NCI-H2081 (cell line): ENCODE measurements at places on chromosomes 3 and 15.

- no peak for DNase-seq
These were observed 1057.2 kb downstream of the NAALADL2 start for GRCh38 chr3:175916191-175916934.

GRCh38 chr3:38085943-38086324 lies 46.9 kb downstream of the DLEC1 start:
- no peak for DNase-seq

- DNase-seq: no peak
These were observed 15.7 kb downstream of the LIPC start for GRCh38 chr15:58447271-58448010.

GRCh38 chr15:27699699-27700098 lies 399.4 kb downstream of the OCA2 start:
- DNase-seq: no peak

DNA sequence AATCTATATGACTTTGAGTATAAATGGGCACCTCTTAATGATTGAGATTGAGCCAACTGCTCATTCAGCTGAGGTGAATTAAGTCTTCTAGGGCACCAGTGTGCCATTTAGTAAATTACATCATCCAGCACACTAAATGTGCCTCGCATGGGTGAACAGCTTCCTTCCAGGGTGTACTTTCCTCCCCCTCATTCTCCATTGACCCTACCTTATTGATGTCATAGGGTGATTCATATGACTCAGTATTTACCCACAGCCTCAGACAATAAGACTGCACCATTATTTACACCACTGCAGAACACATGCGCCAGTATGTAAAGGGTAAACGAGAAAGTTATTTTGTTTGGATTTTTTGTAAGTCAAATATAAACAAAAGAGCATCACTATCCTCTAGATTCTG lies 185.2 kb upstream of the ARL6 start:
- peak; percentile 92 for DNase-seq

DNA sequence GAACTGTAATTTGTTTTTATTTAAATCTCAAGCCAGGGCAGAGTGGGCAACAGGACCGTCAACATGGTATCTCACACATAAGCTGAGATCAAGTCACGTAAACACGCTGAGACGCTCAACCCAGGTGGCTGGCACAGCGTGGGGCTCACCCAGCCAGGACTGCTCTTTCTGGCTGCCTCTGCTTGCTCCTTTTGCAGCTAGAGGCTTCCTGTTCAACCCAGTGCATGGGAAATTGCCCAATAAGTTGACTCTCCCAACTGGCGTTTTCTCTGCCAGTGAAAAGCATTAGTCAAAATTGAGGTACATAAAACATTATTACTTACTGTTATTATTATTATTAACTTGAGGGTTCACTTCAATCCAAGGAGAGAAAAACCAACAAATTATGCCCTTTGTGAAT lies 398.1 kb downstream of the NR2F2 start:
- peak; percentile 37 for DNase-seq

GRCh38 chr3:129059311-129059958 lies 1.1 kb upstream of the GP9 start:
- DNase-seq: no peak

DNA sequence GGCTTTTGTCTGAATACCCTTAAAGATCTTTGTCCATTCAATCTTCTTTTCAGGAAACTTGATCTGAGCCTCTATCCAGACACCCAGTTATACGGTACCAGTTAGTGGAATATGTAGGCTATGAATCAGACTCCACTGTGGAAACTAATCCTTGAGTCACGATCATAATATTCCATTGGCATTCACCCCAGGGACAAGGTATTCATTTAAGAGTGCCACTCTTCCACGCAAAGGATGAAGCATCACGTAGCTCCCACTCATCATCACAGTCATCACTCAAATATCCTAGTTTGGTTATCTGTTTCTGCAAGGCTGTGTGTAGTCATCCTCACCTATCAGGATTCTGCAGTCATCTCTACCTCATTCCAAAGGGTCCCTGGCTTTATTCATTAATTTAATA lies 85.6 kb downstream of the NEDD4 start:
- DNase-seq: no peak

DNA sequence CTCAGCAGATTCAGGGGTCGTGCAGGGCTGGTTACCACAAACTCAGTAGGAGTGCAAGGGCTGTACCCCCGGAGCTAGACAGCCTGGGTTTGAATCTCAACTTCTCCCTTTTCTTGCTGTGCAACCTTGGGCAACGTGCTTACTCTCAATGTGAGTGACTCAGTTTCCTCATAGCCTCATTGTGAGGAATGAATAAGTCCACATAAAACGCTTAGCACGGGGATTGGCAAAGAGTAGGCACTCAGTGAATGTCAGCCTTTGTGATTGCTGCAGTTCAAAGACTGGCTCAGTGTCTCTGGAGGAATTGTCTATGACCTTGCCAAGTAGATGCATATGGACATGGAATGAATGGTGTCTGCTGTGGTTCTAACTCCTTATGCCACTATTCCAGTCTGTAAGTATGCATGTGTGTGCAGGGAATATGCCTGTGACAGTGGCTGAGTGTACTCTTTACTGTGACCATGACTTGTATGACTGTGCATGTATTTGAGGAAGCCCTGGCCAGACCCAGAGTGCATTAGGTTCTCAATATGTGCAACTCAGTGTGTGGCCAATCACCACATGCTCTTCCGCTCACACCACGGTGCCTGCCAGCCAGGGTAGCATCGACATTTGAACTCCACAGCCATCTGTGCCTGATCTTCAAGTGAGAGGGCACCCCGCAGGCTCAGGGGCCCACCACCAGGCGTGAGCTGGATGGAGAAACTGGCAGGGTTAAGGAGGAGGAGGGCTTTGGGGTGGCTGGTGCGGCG lies 900 bp upstream of the HYAL3 start:
- no peak for DNase-seq

DNA sequence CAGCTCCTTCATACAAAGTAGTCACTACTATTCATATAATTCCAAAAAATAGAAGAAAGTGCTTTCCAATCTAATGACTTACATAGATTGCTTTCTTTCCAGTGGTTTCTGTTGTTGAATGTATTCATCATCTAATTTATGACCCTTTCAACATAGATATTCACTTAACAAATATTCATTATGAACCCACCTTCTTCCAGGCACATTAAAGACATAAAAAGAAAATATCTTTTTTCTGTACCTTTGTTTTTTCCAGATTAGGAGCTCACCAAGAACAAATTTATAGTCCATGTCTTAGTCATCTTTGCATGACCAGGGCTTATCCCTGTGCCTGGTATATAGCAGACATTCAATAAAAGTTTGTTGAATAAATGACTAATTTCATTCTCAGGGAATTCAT lies 32.4 kb upstream of the PDZRN3 start:
- DNase-seq: no peak

DNA sequence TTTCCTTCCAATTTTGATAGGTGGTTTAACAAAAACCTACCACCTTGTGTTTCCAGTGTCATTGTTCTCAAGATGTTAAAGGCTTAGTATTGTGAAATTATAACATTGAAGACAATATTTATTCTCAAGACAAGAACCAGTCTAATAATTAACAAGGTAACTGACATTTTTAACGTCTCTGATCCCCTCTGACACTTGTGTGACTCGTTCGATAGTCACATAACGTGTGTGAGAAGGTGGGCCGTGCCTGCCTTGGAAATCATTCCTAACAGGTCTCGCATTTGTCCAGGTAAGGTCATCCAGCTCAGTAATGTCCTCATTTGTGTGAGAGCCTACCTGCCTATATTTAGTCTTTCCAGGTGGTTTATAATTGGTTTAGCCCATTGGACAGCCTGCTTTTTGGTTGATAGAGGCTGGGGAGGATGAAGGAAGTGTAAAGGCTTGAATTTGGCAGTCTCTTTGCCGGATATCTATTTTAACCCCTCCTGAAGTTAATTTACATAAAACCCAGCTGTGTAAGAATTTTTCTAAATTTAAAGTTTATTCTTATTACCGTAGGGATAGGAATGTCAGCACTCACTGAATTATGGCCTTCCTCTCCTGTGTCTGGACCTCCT lies 94.4 kb downstream of the AKAP13 start:
- no peak for DNase-seq

DNA sequence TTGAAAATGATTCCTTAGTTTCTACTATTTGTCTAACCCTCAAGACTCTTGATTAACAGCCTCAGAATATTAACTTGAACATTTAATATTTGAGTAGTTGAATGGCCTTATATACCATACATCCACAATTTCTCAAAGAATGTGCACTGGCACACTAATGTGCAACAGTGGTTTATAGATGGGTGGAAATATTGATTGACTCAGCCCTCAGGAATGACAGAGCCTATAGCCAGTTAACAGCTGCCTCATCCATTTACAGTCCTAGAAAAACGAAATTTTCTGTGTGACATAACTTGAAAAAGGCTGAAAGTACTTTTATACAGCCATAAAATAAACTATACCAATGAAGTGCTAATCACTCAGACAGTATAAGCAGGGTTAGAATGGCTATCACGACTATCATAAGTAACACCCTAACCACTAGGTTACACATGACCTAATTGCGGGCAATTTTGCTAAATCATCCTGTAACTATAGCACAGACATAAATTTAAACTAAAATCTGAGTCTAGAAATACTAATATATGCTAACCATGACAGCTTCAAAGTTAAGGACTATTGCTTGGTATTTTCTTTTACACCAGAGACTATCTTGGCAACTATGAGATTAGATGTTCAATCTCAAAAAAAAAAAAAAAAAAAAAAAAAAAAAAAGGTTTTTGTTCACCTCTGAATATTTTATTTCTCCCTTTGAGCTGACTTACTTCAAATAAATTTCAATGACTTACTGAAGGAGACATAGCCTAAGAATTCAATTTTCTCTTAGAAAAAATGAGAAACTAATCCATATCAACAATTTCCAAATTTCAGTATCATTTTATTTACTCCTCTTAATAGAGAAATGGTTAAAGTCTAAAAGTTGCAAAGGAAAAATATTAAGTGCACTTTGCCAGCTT lies 9.3 kb downstream of the SECISBP2L start:
- DNase-seq: no peak

GRCh38 chr15:39215015-39215414 lies 365.9 kb upstream of the THBS1 start:
- no peak for DNase-seq

GRCh38 chr15:52076889-52077781 lies 35.4 kb downstream of the BCL2L10 start:
- DNase-seq: no peak

GRCh38 chr3:102161384-102162006 lies 273.3 kb upstream of the ZPLD1 start:
- no peak for DNase-seq

GRCh38 chr15:37720267-37720666 lies 214.2 kb upstream of the TMCO5A start:
- no peak for DNase-seq

GRCh38 chr15:67120839-67121643 lies 55.6 kb downstream of the SMAD3 start:
- DNase-seq: no peak

GRCh38 chr3:61680617-61681016 lies 119.2 kb downstream of the PTPRG start:
- DNase-seq: no peak

DNA sequence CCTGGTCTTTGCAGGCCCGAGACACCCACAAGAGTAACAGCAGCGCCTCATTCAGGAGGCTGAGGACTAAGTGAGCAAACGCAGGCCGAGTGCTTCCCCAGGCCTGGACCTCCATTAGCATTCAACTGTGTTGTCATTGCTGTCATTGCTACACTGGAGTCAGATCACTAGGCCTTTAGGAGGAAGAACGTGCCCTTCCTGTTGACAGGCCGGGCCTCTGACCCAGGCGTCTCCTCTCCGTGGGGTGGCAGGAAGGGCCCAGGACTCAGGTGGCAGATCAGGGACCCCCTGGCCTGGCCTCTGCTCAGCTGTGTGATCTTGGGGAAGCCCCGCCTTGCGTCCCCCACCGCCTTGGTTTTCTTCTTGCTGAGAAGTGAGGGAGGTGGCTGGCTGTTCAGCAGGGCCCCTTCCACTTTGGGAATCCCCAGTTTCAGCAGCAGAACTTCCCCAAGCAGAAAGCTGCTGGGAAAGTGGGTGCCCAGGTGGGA lies 19.1 kb downstream of the ZDHHC19 start:
- no peak for DNase-seq

DNA sequence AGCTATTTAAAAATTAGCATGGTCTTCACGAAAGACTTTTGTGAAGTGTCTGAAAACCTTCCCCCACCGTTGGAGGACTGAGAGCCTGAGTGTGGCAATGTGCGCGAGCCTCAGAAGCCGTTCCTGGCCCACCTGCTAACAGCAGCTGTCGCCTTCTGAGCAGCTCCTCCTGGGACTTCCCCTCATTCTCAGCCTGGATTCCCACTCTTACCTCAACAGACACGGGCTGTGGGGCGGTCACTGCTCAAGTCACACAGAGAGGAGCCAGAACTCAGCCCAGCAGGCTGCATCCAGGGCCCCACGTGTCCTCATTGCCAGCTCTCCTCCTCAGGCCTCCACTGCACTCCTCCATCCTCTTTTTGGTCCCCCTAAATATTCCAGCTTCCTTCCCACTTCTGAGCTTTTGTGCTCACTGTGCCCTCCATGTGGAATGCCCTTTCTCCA lies 7.8 kb downstream of the DNASE1L3 start:
- DNase-seq: no peak

- no peak for DNase-seq
These were observed 413.8 kb upstream of the CCDC54 start for GRCh38 chr3:106963442-106963841.

GRCh38 chr3:41693799-41694198 lies 268.1 kb downstream of the ULK4 start:
- no peak for DNase-seq

DNA sequence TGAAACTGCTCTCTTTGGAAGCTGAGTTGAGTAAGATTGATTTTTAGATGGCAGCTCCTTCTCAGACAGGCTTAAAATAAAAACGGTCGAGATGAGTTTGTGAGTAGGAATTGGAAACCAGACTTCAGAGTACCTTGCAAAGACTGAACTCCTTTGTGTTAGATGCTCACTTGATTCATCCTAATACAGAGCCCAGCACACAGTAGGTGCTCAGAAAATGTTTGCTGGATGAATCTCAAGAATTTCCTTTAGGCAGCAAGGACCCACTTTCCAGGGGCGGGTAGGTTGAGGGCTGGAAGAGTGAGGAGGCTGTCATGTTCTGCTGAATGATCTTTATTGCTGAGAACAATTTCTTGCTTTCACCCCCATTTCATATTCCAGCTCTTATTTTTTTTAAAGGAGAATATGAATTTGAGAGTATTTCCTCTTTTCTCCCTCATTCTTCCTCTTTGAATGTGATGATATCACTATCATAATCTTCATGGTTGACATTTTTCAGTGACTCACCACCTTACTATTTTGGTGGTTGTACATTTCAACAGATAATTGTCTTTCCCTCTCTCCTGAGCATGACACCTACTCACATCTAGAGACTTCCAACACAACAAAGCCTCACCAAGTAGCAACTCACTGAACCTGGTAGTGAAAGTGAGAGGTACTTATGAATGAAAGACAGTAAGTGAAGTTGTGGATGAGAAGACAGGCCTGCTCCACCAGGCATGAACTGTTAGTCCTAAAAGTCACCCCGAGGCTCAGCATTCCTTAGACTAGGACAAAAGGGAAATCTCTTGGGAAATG lies 113.3 kb downstream of the PDCD6IP start:
- no peak for DNase-seq

GRCh38 chr15:45288947-45289346 lies 36.9 kb downstream of the SLC28A2 start:
- DNase-seq: no peak
